MV-4-11 (cell line): ENCODE measurements at places on chromosomes 12 and 14.

- DNase-seq, result no peak
Observed at GRCh38 chr12:103848917-103849491, 8.0 kb upstream of the NT5DC3 start.

DNA sequence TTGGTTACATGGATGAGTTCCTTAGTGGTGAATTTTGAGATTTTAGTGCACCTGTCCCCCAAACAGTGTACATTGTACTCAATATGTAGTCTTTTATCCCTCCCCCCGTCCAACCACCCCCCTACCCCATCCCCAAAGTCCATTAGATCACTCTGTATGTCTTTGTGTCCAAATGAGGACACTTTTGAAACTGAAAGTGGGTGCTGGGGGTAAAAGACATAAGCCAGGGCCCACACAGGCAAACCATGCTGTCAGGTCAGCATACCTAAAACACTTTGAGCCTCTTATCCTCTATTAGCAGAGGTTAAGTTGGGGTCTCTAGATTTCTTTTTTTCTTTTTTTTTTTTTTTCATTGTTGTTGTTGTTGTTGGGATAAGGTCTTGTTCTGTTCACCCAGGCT is 31.3 kb upstream of the KICS2 start:
- DNase-seq, result no peak

- DNase-seq, result peak; percentile 49
Observed at GRCh38 chr12:64450711-64451486, 1.0 kb upstream of the TBK1 start.

- DNase-seq, result no peak
Observed at GRCh38 chr14:96783043-96783914, 13.9 kb upstream of the VRK1 start.

DNA sequence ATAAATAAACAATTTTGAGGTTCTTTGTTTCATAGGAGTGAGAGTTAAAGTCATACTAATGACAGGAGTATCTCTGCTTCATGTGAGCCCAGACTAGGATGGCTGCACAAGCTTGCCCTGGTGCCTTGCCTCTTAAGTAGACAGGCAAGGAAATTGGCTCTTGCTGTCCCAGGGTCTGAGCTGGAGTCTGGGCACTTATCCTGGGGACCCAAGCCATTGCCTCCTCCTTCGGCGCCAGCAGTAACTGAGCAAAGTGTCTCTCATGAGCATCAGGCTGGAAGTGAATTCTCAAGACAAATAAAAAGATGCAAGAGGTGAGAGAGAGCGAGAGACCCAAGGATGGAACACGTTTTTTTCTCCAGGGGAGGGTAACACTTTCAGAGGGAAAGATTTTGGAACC is 6.9 kb upstream of the FBXW8 start:
- DNase-seq, result no peak

DNA sequence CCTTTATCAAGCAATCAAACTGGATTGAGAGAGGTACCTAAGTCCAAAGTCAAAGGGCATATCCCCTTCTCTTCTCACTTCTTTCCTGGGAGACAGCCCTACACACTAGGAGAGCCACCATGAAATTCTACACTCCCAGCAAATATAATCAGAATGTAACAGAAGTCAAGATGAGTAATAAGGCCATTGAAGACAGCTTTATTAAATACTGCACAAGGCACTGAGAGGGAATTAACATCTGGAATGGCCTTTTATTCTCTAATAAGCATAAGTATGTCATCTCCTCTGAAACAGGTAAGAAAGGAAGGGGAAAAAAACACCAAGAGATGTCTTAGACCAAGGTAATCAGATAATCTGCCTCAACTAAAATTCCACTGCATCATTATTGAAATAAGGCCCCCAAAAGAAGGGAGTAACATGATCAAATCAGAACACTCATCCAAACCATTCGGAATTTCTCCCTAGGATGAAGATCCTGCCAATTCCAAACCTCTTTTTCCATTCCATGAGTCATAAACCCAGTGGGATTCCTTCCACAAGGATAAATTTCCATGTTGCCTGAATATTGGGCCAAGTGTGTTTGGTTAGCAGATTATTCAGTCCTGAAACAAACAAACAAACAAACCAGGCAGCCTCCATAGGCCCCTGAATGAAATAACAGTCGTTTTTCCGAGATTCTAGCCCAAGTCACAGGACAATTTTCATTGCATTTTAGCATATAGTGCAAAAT is 19.9 kb downstream of the SLC35F4 start:
- DNase-seq, result no peak
